Placental epithelial cell (primary cell): ENCODE measurements at places on chromosomes 5 and 9. TPM values are rescaled to one million over a fixed set of nuclear protein-coding genes. Genes with fewer than 3 reads are reported as not detected.

The STPG3 gene
- not detected in 2 replicates for total RNA-seq

The ZCCHC9 gene
- 25.1 and 28.0 TPM in 2 replicates for total RNA-seq

The SLC6A3 gene
- total RNA-seq, result not detected in 2 replicates

The DBH gene
- not detected in 2 replicates for total RNA-seq

The TAF11L10 gene
- 0.39 TPM in 1 of 2 replicates, not detected in the other for total RNA-seq

The NUTM2F gene
- total RNA-seq, result not detected in 2 replicates
